ENCODE measurements at places on chromosomes 2 and 18. TPM values are rescaled to one million over a fixed set of nuclear protein-coding genes. Genes with fewer than 3 reads are reported as not detected.

The CDH2 gene
- not detected for total RNA-seq

The DNAJC5G gene
- total RNA-seq = not detected

The ANO7 gene
- total RNA-seq = 188 TPM

The TYMS gene
- 13.4 TPM for total RNA-seq

The COL4A3 gene
- total RNA-seq = 7.1 TPM

The LOXL3 gene
- total RNA-seq = 3.1 TPM

The FASTKD1 gene
- 78.8 TPM for total RNA-seq

The RASGRP3 gene
- 12.7 TPM for total RNA-seq

The STPG4 gene
- total RNA-seq = 1.7 TPM

GRCh38 chr2:8623576-8623957, 58.3 kb upstream of the ID2 start:
- no peak overlapping the region for H3K4me3 ChIP-seq
- peaks cover 13% of the 10 kb centered on the region for H3K4me1 ChIP-seq
- no peak overlapping the region for H3K27ac ChIP-seq
- no peaks in the 10 kb centered on the region for H3K36me3 ChIP-seq

DNA sequence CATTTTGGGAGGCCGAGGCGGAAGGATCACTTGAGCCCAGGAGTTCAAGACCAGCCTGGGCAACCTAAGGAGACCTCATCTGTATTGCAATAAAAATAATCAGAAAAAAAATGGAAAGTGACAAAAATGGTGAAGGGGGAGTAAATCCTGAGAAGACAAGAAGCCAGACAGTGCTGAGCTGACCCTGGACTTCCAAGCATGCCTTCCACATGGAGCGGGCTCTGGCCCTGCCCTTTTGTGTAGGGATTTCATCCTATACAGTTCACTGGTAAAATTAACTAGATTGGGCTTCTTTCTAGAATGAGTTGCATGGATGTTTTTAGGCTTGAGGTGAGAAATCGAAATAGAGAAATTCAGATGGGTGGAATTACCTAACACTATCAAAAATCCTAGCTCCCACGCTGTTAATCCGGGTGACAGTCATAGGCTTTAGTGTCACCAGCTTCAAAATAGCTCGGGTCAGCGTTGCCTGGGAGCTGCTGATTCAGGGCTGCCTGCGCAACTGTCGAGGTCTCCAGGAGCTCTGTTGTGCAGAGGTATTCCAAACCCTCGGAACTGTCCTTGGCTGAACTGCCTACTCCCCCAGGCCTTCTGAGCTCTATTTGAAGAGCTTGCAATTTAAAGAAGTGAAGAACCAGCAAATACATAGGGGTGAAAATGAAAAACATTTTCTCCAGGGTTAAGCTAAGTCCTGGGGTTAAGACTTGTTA, 21.5 kb upstream of the ZNF532 start:
- no peaks in the 10 kb centered on the region for H3K27me3 ChIP-seq
- no peaks in the 10 kb centered on the region for H3K36me3 ChIP-seq
- no peak overlapping the region for H3K27ac ChIP-seq

DNA sequence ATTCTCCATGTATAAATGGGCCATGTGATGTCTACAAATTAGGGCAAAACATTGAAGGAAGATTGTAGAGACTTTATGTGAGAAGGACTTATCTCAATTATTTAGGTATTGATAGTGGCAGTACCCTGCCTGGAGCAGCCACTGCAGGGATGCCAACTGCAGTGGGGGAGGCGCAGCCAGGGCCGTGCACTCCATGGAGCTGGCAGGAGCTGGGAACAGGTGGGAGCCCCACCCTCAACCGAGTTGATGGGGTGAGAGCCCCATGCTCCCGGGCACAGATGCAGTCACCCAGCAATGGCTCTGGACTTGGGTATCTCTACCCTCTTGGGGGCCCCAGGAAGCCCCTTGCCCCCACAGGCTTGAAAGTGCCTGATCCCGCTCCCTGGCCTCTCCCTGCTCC, 564.3 kb downstream of the SLC4A3 start:
- H3K27ac ChIP-seq = no peak overlapping the region
- H3K4me1 ChIP-seq = no peaks in the 10 kb centered on the region
- H3K36me3 ChIP-seq = no peaks in the 10 kb centered on the region
- no peak for DNase-seq
- H3K27me3 ChIP-seq = no peaks in the 10 kb centered on the region
- no peak overlapping the region for H3K4me3 ChIP-seq

- H3K36me3 ChIP-seq = no peaks in the 10 kb centered on the region
- H3K4me1 ChIP-seq = peaks cover 4% of the 10 kb centered on the region
- no peak overlapping the region for H3K27ac ChIP-seq
- no peaks in the 10 kb centered on the region for H3K27me3 ChIP-seq
- H3K4me3 ChIP-seq = no peak overlapping the region
Measured at GRCh38 chr2:70116936-70117552, 29.8 kb downstream of the PCBP1 start.

- H3K36me3 ChIP-seq = no peaks in the 10 kb centered on the region
- no peak overlapping the region for H3K4me3 ChIP-seq
- H3K4me1 ChIP-seq = no peaks in the 10 kb centered on the region
- no peak for DNase-seq
- no peaks in the 10 kb centered on the region for H3K27me3 ChIP-seq
- H3K27ac ChIP-seq = no peak overlapping the region
Measured at GRCh38 chr2:79178076-79178674, 18.6 kb upstream of the REG3A start.

GRCh38 chr2:2286592-2286991, 44.5 kb downstream of the MYT1L start:
- H3K36me3 ChIP-seq = no peaks in the 10 kb centered on the region
- H3K4me1 ChIP-seq = no peaks in the 10 kb centered on the region
- no peak for DNase-seq
- no peak overlapping the region for H3K4me3 ChIP-seq

- no peaks in the 10 kb centered on the region for H3K27me3 ChIP-seq
- H3K4me3 ChIP-seq = no peak overlapping the region
- peaks cover 11% of the 10 kb centered on the region for H3K4me1 ChIP-seq
Measured at GRCh38 chr2:136139631-136140030, 21.7 kb upstream of the CXCR4 start.

DNA sequence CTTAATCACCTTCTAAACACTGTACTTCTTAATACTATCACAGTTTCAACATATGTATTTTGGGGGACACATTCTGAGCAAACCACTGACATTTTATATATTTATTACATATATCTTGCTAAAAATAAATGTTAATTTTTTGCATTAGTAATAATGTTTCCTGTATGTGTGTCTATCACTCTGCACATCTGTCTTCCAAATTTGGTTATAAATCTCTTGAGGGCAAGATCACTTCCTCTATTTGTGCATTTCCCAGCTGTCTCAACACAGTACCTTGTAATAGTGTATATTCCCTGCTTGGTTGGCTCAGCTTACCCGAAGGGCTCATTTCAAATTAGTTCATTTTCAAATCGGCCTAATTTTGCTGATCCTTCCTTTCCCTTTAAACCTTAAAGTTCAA, 617.1 kb upstream of the GYPC start:
- no peaks in the 10 kb centered on the region for H3K4me1 ChIP-seq
- no peak overlapping the region for H3K27ac ChIP-seq
- H3K36me3 ChIP-seq = no peaks in the 10 kb centered on the region
- no peak overlapping the region for H3K4me3 ChIP-seq
- H3K27me3 ChIP-seq = no peaks in the 10 kb centered on the region

GRCh38 chr2:241376808-241377207, 20.7 kb downstream of the FARP2 start:
- H3K4me3 ChIP-seq = no peak overlapping the region
- H3K36me3 ChIP-seq = peaks cover 5% of the 10 kb centered on the region
- H3K27me3 ChIP-seq = no peaks in the 10 kb centered on the region
- no peak overlapping the region for H3K27ac ChIP-seq
- no peak for DNase-seq
- H3K4me1 ChIP-seq = no peaks in the 10 kb centered on the region

- no peaks in the 10 kb centered on the region for H3K4me1 ChIP-seq
- no peak for DNase-seq
- H3K36me3 ChIP-seq = no peaks in the 10 kb centered on the region
- no peak overlapping the region for H3K4me3 ChIP-seq
- H3K27me3 ChIP-seq = no peaks in the 10 kb centered on the region
- peak overlapping the region; percentile 62 for H3K27ac ChIP-seq
Measured at GRCh38 chr2:28991021-28991420, 9.9 kb downstream of the TOGARAM2 start.

DNA sequence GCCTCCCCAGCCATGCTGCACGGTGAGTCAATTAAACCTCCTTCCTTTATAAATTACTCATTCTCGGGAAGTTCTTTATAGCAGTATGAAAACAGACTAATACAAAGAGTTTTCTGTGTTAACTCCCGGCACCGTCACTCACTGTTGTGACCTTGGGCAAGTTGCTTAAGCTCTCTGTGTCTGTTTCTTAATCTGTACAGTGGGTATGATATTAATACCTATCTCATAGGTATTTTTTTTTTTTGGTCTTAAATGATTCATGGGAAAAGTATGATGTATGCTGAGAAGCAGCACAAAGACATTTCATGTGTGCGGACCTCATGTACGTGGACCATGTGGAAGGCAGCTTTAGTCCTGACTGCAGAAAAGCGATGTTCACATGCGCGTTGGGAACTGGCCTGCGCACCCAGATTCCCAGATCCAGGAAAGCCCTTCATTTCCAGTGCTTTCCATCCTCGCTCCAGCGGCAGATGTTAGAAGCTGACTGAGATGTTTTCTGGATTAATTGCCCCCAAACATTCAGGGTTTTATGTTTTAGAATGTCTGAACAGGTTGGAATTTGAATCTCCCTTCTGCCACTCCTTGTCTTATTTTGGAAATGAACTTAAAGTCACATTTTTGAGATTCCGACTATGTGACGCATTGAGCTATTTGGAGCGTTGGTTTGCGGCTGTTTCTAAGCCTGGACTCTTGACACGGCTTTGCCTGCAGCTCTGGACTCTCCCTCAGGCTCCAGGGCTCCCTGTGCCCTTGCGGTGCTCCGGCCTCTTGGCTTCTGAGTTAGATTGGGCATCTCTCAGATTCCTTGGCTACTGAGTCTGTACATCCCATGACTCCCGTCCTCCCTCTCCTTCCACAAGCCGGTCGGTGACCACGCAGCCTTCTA, 61.4 kb downstream of the SLC4A3 start:
- no peak overlapping the region for H3K4me3 ChIP-seq
- H3K4me1 ChIP-seq = peaks cover 5% of the 10 kb centered on the region
- no peak for DNase-seq
- no peak overlapping the region for H3K27ac ChIP-seq
- no peaks in the 10 kb centered on the region for H3K36me3 ChIP-seq
- no peaks in the 10 kb centered on the region for H3K27me3 ChIP-seq

GRCh38 chr2:156562124-156562523, 125.9 kb downstream of the GPD2 start:
- no peak overlapping the region for H3K4me3 ChIP-seq
- H3K4me1 ChIP-seq = no peaks in the 10 kb centered on the region
- no peak for DNase-seq
- H3K36me3 ChIP-seq = peaks cover 13% of the 10 kb centered on the region
- H3K27ac ChIP-seq = no peak overlapping the region

DNA sequence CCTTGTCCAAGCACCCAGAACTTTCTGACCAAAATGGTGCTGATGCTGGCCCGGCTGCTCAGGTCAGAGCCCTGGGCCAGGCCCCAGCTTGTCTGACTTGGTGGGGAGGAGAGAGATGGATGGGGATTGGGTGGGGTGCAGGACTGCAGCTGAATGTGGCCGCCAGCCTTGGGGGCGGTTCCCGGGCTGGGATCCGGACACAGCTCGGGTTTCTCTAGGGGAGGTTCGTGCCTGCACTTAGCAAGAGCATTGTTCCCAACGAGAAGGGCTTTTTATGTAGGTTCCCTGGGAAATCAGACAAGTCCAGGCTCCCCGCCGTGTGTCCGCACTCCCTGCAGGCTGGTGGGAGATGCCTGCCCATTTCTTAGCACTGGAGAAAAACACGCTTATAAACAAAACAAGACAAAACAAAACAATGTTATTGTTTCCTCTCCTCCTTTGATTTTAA, 50.5 kb upstream of the HS6ST1 start:
- H3K27me3 ChIP-seq = no peaks in the 10 kb centered on the region
- peaks cover 12% of the 10 kb centered on the region for H3K4me1 ChIP-seq
- DNase-seq = peak; percentile 46
- H3K36me3 ChIP-seq = no peaks in the 10 kb centered on the region

DNA sequence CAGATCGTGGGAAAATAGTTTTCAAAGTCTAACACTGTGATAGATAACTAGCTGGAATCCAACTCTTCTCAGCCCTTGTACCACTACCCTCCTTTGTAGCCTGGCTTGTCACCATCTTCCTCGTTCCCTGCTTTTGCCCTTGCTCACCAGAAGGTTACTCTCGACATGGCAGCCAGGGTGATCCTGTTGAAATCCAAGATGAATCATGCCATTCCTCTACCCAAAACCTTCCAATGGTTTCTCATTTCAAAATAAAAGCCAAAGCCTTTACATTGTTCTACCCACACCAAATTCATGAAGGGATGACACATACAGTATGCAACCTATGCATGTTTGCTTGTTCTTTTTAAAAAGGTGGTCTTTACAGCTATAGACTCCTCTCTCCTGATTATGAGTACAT, 45.7 kb downstream of the STAT4 start:
- no peaks in the 10 kb centered on the region for H3K36me3 ChIP-seq
- H3K4me3 ChIP-seq = no peak overlapping the region
- no peak overlapping the region for H3K27ac ChIP-seq
- DNase-seq = no peak
- H3K4me1 ChIP-seq = no peaks in the 10 kb centered on the region

DNA sequence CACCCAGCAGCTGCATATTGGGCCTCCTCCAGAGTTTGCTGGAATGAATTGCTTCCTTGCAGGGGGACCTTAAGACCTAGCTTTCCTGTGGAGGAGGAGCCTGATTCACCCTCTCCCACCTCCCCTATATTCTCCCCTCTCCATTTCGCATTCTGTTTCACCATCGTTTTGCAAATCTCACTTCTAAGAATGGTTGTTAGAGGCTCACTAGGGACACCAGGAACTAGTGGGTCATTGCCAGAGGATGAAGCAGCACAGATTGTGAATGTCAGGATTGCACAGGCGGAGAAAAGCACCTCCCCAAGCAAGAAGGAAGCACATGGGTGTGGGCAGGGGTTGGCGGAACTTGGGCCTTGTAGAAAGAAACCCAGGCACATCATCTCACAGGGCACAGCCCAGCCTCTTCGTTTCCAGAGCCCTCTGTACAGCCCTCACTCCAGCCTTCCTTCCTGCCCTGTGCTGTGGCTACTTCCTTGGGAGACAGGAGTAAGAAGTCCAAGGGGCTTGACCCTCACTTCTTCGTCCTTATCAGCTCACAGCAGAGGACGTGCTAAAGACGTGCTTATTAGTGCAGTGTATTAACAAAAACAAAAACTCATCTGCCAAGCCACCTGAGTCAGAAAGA, 63.4 kb downstream of the TACR1 start:
- H3K36me3 ChIP-seq = no peaks in the 10 kb centered on the region
- H3K4me3 ChIP-seq = no peak overlapping the region
- no peak for DNase-seq
- no peaks in the 10 kb centered on the region for H3K4me1 ChIP-seq
- no peak overlapping the region for H3K27ac ChIP-seq
- H3K27me3 ChIP-seq = no peaks in the 10 kb centered on the region

DNA sequence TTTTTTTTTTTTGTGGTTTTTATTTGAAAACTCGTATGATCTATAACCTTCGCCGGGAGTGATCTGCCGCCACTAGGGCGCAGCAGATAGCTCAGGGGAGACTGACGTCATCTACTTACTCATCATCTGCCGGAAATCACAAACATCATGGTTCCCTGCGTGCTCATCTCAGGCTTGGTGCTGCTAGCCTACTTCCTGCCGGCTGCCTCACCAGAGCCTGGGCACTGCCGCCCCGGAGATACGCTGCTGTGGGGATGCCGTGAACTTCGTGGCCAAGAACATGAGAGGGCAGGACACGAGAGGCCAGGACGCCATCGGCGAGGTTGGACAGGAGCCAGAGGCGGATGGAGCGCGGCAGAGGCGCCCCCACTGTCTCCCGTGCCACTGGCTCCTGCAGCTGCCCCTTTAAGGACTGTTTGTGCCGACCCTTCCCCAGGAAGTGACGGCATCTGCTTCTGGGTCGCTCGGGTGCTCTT, 68.8 kb downstream of the DOK6 start:
- H3K27ac ChIP-seq = no peak overlapping the region
- H3K27me3 ChIP-seq = no peaks in the 10 kb centered on the region
- no peak for DNase-seq
- no peaks in the 10 kb centered on the region for H3K36me3 ChIP-seq
- no peak overlapping the region for H3K4me3 ChIP-seq
- no peaks in the 10 kb centered on the region for H3K4me1 ChIP-seq

Measured in Peyer's patch (tissue), 4 donors.